HepG2 (cell line): ENCODE measurements at places on chromosomes 4 and X. TPM values are rescaled to one million over a fixed set of nuclear protein-coding genes. Genes with fewer than 3 reads are reported as not detected.

GAB1 gene
- 14.7 and 17.8 TPM in 2 replicates for total RNA-seq

DNA sequence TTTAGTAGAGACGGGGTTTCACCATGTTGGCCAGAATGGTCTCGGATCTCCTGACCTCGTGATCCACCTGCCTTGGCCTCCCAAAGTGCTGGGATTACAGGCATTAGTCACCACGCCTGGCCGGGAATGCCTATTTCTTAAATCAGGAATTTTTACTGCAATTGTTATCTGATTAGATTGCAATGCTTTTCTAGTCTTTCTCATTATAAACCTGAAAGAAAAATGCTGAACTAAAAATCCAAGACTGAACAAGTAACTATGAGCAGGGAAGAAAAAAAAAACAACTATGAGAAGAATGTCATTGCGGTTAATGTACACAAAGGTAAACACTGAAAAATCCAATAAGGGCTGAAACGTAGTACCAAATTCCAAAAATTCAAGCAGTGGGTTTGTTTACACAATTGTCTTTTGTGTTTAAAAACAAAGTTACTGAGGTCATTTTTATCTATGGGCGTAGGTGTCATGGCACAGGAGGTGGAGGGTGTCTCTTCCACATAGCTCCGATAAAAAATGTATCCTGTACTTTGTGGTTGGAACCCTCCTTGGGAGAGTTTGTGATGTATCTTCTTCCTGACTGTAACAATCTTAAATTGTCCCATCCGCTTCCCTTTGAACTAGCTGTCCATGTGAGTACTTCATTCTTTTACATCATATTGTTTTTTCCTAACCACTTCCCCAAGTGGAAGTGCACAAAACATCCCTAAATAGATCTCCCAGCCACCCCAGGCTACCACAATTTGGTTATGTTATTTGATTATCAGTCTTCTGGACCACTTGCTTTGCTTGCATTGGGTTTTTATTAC is 11.1 kb upstream of the TMEM156 start:
- peak; percentile 94 for DNase-seq

GRCh38 chr4:76784237-76784636 is 113.7 kb downstream of the SOWAHB start:
- DNase-seq = no peak

GRCh38 chr4:64539234-64539849 is 130.1 kb upstream of the TECRL start:
- peak; percentile 55 for DNase-seq

GRCh38 chr4:1512738-1513660 is 106.8 kb upstream of the NKX1-1 start:
- DNase-seq = peak; percentile 16

- DNase-seq = no peak
These were observed 44.5 kb downstream of the AASDH start for GRCh38 chr4:56342746-56343145.

DNA sequence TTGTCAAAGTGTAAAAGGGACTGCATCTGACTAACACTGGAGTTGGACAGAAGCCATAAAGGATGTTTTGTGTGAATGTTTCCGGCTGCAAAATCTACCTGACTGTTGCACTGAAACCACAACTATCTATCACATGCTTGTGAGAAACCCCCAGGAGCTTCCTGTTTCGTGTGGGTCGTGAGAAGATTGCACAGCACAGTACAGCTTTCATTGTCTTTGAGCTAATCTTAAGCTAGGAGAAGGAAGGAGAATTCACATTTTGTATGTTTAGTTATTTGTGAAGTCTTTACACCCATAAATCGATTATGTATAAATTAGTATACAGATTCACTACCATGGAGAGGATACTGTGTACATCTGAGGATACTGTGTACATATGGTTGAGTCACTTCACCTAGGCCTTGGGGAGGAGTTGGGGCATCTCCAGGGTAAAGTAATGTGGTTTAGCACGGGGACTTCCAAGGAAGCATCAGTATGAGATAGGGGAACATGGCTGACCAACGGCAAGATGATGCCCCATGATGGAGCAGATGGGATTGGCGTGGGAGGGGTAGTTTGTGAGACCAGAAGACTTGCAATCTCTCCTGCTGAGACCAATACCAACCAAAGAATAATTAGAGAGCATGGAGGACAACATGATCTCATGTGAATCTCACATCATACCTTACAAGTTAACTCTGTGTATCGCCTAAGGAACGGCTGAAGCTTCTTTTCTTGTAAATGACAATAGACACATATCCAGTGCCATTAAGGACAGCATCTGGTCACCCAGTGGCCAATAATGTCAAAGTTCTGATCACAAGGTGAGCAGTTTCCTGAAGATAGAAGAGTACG is 43.1 kb upstream of the FAM9C start:
- DNase-seq = no peak

GRCh38 chr4:121041307-121042090 is 30.8 kb downstream of the NDNF start:
- DNase-seq = no peak
